ENCODE measurements at places on chromosomes 7 and 10. TPM values are rescaled to one million over a fixed set of nuclear protein-coding genes. Genes with fewer than 3 reads are reported as not detected.

TRPV6 gene
- not detected for total RNA-seq

FAM221A gene
- 5.0 TPM for total RNA-seq

NUTM2E gene
- not detected for total RNA-seq

FAM13C gene
- total RNA-seq = 0.66 TPM

VWDE gene
- total RNA-seq = 0.19 TPM

FBXW4 gene
- total RNA-seq = 33.6 TPM

GBX1 gene
- not detected for total RNA-seq

ZKSCAN5 gene
- 10.4 TPM for total RNA-seq

KLF14 gene
- not detected for total RNA-seq

PAX4 gene
- total RNA-seq = not detected

TMEM178B gene
- not detected for total RNA-seq

FGFR2 gene
- total RNA-seq = 0.09 TPM

CRPPA gene
- total RNA-seq = 0.85 TPM

DYNC1I1 gene
- 0.54 TPM for total RNA-seq

VIPR2 gene
- total RNA-seq = not detected

RSPH10B2 gene
- total RNA-seq = 0.19 TPM

SHH gene
- 0.38 TPM for total RNA-seq

TRIM50 gene
- not detected for total RNA-seq

ASB4 gene
- total RNA-seq = not detected

LBX1 gene
- total RNA-seq = not detected

NUPR2 gene
- not detected for total RNA-seq

H2BK1 gene
- total RNA-seq = not detected

TUBAL3 gene
- total RNA-seq = 0.18 TPM

MYH16 gene
- total RNA-seq = 0.38 TPM

NCF1 gene
- not detected for total RNA-seq

ZNF425 gene
- total RNA-seq = 1.9 TPM

CRYGN gene
- not detected for total RNA-seq

PKD2L1 gene
- not detected for total RNA-seq

EN2 gene
- total RNA-seq = 0.09 TPM

PRKG1 gene
- total RNA-seq = 3.9 TPM

NEBL gene
- total RNA-seq = 3.1 TPM

PRKCQ gene
- 0.75 TPM for total RNA-seq

HOXA9 gene
- 0.81 TPM for total RNA-seq

KCNH2 gene
- not detected for total RNA-seq

AKR1C8 gene
- total RNA-seq = not detected

IGFBP1 gene
- total RNA-seq = 0.47 TPM

SEMA3E gene
- 0.28 TPM for total RNA-seq

WNT16 gene
- total RNA-seq = not detected

MCM10 gene
- total RNA-seq = 14.1 TPM

LRMDA gene
- total RNA-seq = 7.9 TPM

PODXL gene
- 66.4 TPM for total RNA-seq

TAS2R3 gene
- total RNA-seq = 1.2 TPM

CAMK2B gene
- 3.1 TPM for total RNA-seq

EFCAB10 gene
- total RNA-seq = under 0.01 TPM

OR2A42 gene
- 0.09 TPM for total RNA-seq

MLXIPL gene
- total RNA-seq = not detected

SLC16A9 gene
- 0.19 TPM for total RNA-seq

TRIM73 gene
- 0.75 TPM for total RNA-seq

AGMO gene
- total RNA-seq = not detected

PNLIPRP2 gene
- total RNA-seq = not detected

GIMAP7 gene
- 16.2 TPM for total RNA-seq

PROSER2 gene
- total RNA-seq = 5.0 TPM

PSD gene
- 0.28 TPM for total RNA-seq

HMX3 gene
- total RNA-seq = not detected

CLDN3 gene
- total RNA-seq = 0.09 TPM
